ENCODE measurements at places on chromosomes 13 and 19.

DNA sequence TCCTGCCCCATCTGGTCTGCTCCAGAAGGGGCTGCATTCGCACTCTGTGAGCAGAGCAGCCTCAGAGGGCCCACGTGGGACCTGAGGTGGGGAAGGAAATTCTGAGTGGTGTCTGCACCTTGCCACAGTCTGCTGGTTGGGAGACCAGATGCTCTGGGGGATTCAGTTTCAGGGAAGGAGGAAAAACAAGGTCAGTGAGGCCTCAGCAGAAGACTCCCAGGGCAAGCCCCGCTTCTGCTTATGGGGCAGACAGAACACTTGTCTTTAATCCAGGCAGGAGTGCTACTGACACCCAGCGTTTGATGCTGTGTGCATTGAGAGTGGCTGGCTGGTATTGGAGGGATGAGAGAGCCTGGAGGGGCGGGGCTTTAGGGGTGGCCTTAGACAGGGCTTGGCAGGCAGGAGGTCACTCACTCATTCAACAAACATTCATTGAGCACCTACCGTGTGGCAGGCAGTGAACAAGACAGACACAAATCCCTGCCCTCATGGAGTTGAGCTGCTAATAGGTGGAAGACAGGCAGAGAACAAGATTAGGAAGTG, 4.9 kb upstream of the CLEC17A start:
- DNase-seq = no peak

DNA sequence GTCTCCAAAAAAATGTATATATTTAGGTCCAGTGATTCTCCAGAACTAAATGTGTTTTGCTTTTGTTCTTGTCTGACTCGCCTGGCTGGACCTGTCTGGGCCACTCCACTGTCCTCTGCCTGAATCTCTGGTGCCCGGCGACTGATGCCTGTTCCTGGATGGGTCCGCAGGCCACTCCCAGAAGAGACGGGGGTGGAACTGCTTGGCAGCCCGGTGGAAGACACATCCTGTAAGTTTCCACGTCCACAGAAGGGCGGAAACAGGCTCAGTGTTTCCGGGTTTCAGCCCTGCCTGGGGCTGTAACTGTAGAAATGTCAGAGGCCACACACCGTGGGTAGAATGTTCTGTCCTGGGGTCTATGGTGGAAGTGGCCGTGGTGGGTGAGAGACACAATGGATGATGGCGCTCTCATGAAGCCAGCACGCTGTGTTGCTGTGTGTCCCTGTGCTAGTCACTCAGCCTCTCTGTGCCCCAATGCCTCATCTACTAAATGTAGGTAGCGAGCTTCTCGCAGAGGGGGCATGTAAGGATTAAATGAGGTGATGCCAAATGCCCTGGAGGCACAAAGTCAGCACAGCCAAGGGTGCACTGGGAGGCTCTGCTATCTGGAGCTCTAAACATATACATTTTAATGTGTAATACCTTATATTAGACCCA, 22.0 kb downstream of the ATCAY start:
- DNase-seq = no peak

- no peak for DNase-seq
These were observed 1.3 kb upstream of the DUS3L start for GRCh38 chr19:5792224-5792623.

GRCh38 chr13:76667551-76667950, 218.7 kb downstream of the KCTD12 start:
- no peak for DNase-seq

GRCh38 chr13:110433014-110433413, 125.9 kb downstream of the COL4A2 start:
- no peak for DNase-seq

- no peak for DNase-seq
These were observed 4.4 kb upstream of the SBK3 start for GRCh38 chr19:55549500-55550320.

GRCh38 chr13:99640260-99640659, 139.0 kb downstream of the TM9SF2 start:
- no peak for DNase-seq

- no peak for DNase-seq
These were observed 139.3 kb upstream of the ZNF507 start for GRCh38 chr19:32206065-32206464.

DNA sequence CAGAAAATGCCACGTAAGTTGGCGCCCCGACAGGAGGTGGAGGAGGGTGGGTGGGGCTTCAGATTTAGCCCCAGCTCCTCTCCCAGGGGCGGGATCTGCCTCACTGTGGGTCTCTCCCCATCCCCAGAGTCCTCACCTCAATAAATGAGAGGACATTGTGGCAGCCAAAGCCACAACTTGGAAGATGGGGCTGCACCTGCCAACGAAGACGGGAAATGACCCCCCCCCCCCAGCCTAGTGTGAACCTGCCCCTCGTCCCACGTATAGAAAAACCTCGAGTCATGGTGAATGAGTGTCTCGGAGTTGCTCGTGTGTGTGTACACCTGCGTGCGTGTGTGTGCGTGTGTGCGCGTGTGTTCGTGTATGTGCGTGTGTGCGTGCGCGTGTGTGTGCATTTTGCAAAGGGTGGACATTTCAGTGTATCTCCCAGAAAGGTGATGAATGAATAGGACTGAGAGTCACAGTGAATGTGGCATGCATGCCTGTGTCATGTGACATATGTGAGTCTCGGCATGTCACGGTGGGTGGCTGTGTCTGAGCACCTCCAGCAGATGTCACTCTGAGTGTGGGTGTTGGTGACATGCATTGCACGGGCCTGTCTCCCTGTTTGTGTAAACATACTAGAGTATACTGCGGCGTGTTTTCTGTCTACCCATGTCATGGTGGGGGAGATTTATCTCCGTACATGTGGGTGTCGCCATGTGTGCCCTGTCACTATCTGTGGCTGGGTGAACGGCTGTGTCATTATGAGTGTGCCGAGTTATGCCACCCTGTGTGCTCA, 1.5 kb upstream of the TRAPPC5 start:
- no peak for DNase-seq

GRCh38 chr13:49610176-49610575, 18.1 kb upstream of the ARL11 start:
- DNase-seq = no peak

GRCh38 chr19:32343550-32344262, 1.7 kb upstream of the ZNF507 start:
- DNase-seq = no peak

DNA sequence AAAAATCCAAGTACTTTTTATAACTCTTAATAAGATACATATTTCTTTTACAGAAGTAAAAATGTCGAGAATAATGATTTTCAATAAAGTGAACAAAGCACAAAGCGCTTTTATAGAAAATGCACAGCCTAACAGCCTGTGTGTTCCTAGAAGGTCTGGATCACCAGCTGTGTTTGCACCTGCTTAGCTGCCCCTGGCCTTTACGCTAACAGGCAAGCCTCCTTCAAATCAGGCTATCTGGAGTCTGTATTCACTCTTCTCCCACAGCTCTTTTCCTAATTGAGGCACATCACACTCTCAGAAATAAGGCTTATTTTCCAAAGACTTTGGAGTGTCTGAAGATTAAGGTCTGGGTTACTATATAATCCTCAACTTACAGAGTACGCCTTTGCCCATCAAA, 183.1 kb downstream of the LHFPL6 start:
- no peak for DNase-seq

- no peak for DNase-seq
These were observed 261.3 kb downstream of the LMO7 start for GRCh38 chr13:75897386-75897785.

DNA sequence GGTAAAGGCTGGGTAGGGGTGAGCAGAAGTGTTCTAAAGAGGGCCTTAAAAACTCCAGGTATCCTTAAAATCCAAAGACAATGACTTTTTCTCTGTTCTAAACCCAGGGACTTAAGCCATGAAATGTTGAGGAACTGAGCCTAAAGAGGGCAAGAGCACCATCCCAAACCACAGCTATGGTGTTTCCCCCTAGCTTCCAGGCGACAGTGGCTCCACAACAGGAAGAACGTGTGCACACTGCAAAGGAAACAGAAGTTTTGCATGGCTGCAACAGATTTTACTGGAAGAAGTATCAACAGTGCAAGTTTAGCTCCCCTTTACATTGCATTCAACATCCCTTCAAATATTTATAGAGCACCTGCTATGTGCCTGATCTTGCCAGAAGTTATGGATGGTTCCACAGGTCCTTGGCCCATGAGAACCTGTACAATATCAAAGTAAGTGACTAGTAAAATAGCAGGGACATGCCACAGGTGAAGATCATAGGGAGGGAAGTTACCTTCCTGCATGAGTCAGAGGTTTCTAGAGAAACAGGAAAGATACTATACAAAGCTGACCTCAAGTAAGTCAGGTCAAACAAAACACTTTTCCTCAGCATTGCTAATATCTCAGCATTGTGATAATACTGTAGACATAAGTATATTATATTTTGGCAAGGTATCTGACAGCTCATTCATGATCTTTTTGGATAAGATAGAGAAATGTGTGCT, 8.4 kb upstream of the KCTD12 start:
- no peak for DNase-seq

GRCh38 chr13:76397413-76397812, 488.8 kb downstream of the KCTD12 start:
- no peak for DNase-seq

GRCh38 chr13:65112531-65112941, 2117.6 kb downstream of the PCDH9 start:
- no peak for DNase-seq

DNA sequence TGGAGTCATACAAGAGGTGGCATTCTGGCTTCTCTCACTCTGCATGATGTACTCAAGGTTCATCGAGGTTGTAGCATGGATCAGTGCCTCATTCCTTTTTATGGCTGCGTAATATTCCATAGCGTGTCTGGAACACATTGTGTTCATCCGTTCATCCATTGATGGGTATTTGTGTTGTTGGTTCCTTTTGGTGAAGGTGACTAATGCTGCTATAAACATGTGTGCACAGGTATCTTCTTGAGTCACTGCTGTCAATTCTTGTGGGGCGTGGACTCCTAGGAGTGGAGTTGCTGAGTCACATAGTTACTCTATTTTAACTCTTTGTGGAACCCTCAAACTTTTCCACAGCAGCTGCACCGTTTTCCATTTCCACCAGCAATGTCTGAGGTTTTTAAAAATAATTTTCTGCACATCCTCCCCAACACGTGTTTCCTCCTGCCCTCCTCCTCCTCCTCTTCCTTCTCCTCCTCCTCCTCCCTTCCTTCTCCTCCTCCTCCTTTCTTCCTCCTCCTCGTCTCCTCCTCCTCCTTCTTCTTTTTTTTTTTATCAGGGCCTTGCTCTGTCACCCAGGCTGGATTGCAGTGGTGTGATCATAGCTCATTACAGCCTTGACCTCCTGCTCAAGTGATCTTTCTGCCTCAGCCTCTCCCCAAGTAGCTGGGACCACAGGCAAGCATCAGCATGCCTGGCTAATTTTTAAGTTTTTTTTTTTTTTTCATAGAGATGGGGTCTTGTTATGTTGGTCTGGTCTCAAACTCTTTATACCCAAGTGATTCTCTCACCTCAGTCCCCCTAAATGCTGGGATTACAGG, 2.0 kb upstream of the TMEM221 start:
- DNase-seq = no peak

DNA sequence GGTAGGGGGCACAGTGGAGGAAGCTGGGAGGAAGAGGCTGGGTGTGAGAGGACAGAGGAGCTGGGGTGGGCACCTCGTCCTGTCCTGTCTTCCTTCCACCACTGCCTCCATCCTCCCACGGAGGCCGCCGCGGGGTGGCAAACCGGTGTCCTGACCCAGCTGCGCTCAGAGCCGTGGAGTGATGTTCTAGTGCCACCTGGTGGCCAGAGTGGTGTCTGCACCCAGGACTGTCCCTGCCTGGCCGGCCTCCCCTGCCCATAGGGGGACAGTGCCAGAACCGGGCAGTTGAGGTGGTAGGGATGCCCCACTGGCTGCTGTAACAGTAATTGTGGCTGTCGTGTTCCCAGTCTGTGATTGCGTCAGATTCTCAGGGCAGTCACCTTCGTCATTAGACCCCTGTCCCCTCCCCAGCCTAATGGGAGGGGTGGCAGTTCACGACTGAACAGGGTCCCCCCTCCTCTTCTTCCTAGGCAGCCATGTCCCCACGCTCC, 11.1 kb upstream of the ARRDC2 start:
- peak; percentile 83 for DNase-seq

DNA sequence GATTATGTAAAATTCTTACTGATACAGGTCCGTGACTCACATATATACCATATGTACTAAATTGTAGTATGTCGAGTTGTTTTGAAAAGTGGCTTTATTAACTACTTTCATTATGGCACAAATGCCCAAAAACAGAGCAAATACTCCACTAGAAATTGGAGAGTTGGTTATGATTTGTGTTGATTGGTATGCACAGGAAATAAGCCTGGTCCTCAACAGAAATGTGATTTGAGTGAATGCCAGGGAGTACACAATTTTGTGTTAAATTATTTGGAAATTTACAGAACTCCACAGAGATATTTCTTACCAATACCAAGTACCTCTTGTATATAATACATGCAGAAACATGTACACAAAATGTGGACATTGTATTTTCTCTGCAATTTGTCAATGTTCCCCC, 676.7 kb downstream of the PCDH9 start:
- no peak for DNase-seq

DNA sequence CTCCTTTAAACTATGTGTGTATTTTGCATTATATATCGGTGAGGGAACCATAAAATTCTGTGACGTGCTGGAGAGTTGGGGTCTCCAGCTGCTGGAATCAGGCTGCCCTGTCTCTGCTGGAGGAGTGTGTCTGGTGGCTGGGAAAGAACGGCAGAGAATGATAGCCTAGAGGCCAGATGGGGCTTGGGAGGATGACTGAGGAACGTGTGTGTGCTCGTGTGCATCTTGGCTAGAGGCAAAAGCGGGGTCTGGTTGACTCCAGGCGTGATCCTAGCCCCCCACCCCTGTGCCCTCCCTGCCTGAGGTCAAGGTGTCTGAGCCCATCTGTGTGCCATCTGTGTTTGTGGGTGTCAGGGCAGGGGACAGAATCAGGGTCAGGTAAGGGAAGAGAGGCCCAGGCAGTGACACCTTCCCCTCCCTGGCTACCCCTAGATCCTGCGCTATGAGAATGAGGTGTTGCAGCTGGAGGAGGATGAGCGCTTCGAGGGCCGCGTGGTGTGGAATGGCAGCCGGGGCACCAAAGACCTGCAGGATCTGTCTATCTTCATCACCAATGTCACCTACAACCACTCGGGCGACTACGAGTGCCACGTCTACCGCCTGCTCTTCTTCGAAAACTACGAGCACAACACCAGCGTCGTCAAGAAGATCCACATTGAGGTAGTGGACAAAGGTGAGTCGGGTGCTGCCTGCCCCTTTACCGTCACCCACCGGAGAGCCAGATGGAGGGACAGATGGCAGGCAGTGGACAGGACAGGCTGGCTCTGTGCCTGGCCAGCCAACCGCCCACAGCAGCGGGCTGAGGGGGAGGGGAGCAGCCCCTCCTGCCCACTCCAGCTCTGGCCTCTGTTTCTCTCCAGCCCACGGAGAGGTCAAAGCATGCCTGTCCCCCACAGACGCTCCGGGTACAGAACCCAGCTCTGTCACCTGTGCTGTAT, 3.1 kb downstream of the SCN1B start:
- DNase-seq = no peak

- no peak for DNase-seq
These were observed 54.7 kb downstream of the SLC15A1 start for GRCh38 chr13:98697791-98698190.

- no peak for DNase-seq
These were observed 42.4 kb downstream of the ADGRE3 start for GRCh38 chr19:14632286-14632685.

Data from stimulated activated CD8-positive, alpha-beta memory T cell treated with anti-CD3 and anti-CD28 coated beads, Interleukin-4, amount 100 ng/mL, for 1 hour (primary cell).